ENCODE measurements at places on chromosomes 5 and 9.

- DNase-seq = no peak
These were observed 36.7 kb upstream of the RIC1 start for GRCh38 chr9:5592231-5592630.

GRCh38 chr9:123225995-123226394 lies 42.4 kb downstream of the STRBP start:
- DNase-seq = no peak

- no peak for DNase-seq
These were observed 171.2 kb downstream of the SLC12A2 start for GRCh38 chr5:128254789-128255188.

GRCh38 chr5:162202285-162202880 lies 134.8 kb downstream of the GABRG2 start:
- no peak for DNase-seq

- no peak for DNase-seq
These were observed 1.2 kb upstream of the F12 start for GRCh38 chr5:177410575-177410974.

GRCh38 chr5:138065102-138065501 lies 18.7 kb upstream of the WNT8A start:
- no peak for DNase-seq

DNA sequence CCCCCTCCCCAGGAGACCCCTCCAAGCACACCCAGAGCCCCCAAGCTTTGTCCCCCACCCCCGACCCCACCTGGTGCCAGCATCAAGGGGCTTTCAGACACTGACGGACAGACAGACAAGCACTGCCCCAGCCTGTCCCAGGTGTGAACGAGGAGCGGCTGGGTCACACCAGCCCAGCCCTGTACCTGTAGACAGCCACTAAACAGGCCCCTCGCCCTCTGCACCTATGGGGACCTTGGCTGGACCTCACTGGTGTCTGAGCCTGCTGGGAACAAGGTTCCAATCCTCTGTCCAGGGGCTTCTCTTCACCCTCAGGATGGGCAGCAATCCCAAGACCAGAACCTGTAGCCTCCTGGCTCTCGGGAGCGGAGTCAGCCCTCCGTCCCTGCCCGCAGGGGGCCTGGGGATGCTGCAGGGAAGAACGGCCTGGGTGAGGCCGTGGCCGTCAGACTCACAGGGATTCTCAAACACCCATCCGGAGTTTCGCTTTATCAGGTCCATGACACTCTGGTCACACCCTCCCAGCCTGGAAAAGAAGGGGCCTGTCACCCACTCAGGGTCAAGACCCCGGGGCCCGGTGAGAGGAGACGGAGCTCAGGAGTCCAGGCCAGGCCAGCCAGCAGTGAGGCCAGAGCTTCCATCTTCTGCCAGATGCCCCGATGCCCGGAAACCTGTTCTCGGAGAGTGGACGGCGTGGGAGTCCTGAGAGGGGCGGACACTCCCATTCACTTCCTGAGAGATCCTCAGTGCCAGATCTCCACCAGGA lies 2.8 kb downstream of the LCN6 start:
- DNase-seq = no peak

- no peak for DNase-seq
These were observed 3.8 kb upstream of the EXOC3 start for GRCh38 chr5:439181-439580.

GRCh38 chr5:172102913-172103626 lies 85.0 kb downstream of the STK10 start:
- DNase-seq = no peak

GRCh38 chr9:115006660-115007059 lies 76.3 kb upstream of the TNFSF8 start:
- DNase-seq = no peak

- DNase-seq = no peak
These were observed 173.8 kb upstream of the OTULINL start for GRCh38 chr5:14407746-14408175.

- no peak for DNase-seq
These were observed 21.9 kb downstream of the POLR1E start for GRCh38 chr9:37507566-37508134.

DNA sequence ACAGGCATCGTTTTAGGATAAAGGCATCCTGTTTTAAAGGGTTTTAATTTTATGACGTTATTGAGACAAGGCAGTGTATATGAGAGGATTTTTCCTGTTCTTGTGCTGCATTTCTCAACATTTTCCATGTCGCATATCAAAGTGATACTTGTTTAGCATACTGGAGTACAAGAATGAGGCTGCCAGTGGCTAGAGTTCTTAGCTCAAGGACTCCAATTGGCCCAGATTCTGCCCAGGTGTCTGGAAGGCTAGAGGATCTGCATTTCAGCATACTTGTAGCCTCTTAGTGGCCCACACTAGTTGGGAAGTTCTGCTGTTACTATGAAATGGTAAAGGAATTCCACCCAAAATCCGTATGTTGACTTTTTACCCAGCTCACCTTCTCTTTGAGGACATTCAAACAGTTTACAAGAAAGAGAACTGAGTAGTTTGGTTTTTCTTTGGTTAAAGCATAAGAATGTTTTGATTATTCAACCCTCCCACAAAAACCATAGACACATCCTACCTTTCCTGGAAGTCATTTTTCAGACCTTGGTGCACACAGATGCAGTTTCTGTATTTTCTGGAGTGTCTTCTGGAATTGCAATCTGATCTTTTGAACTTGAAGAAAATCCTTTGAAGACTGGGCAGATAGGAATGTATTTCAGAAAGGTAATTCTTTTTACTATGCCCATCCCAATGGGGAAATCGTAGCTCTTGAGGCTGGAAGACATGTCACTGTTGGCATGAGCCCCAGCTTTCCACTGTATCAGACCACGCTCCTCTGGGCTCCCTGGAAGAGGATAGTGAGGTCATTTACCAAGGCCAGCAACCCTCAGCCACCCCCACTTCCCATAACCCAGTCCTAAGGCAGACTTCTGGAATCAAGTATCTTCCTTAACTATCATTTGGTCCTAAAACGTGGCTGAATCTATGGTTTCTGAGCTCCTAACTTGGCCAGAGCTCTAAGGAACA lies 11.3 kb downstream of the SLC23A1 start:
- no peak for DNase-seq

DNA sequence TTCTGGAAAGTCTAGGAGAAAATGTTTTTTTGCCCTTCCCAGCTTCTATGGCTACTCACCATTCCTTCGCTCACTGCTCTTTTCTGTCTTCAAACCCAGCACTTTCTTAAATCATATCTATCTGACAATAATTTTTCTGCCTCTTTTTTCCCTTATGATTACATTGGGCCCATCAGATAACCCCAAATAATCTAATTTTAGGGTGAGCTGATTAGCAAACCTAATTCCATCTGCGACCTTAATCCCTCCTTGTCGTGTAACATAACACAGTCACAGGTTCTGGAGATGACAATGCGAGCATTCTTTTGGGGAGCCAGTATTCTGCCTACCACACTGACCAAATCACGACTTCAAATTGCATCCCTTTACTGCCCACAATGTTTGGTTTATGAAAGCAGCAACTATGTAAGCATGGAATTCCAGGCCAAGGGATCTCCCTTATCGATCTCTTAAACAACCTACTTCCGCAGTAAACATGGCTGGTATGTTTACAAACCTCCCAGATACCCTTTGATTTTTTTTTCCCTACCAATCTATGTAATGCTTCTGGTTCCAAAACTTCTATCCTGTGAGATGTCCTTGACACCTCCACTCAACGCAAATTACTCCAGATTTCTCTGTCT lies 2122.2 kb downstream of the MAT2B start:
- DNase-seq = no peak

- DNase-seq = no peak
These were observed 50.5 kb upstream of the RFX3 start for GRCh38 chr9:3576328-3576727.

DNA sequence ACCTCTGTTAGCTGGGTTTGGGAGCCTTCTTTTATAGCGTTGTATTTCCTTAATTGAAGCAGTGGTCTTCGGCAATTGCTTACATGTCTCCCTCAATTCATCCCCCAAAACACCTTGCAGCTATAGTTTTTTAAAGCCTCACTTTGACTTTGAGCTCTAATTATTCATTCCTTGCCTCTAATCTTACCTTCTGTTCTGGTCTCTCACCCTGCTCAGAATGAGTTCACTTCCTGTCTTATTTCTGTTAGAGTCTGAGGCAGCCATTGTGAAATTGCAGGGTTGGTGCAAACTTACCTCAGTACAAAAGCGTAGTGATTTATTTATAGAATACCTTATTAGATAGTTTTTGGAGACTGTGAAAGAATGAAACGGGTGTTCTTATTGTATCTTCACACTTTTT lies 35.0 kb downstream of the AOPEP start:
- DNase-seq = no peak

- no peak for DNase-seq
These were observed 93.9 kb upstream of the ALDH1A1 start for GRCh38 chr9:73046769-73047168.

DNA sequence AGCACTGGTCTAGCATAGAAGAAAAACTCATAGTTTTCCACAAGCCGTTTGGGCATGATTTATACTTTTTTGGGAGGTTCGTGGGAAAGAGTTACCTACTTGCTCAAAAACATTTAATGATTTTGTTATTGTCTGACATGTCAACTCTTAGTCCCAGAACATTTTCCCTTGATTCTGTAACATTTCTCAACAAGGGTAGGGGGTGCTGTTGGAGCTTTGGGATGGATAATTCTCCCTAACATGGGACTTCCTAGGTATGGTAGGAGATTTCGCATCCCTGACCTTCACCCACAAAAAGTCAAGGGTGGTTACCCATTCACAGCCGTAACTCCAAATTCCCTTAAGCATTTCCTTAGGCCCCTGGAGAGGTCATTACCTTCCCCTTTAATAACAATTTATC lies 378.0 kb downstream of the YTHDC2 start:
- no peak for DNase-seq

GRCh38 chr9:117414220-117414905 lies 494 bp downstream of the ASTN2 start:
- peak; percentile 56 for DNase-seq

DNA sequence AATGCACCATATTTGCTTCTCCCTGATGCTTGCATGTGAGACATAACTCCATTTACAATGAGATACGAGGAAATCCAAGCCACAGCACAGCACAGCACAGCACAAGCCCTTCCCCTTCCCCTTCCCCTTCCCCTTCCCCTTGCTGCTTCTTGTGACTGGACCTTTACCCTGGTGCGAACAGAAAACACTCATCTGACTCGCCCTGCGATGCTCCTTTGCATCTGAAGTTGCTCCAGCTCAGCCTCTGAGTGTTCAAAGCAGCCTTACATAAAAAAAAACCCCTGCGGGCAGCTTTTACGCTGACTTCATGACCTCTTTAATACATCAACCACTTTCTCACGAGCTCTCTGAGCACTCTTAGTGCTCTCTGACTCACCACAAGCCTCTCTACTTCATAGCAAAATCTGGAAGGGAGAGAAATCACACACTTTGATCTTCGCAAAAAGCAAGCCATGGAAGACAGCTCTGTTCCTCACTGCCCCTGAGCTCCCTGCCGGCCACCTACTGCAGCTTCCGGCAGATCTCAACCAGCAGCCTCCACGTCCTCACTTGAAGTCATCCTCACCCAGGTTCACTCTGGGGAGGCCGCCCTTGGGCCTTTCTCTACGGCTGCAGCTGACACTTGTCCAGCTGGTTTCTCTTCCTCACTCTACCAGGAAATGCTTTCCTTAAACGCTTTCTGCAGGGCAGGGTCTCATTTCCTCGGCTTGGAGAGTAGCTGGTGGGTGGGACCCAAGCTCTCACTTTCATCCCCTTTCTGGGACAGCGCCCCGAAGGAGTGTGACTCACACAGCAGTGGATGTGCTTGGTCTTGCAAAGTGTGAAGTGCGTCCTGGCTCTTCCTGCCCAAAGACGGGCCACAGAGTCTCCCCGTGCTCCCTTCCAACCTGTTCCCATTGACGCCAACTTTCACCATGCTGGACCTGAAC lies 5.3 kb downstream of the SLC34A1 start:
- no peak for DNase-seq
